Heart right ventricle (tissue), 16 donors: ENCODE measurements at places on chromosomes 1 and 21. TPM values are rescaled to one million over a fixed set of nuclear protein-coding genes. Genes with fewer than 3 reads are reported as not detected.

The LAMC2 gene
- 1.1 TPM for total RNA-seq

The GPR153 gene
- 3.4 TPM for total RNA-seq

DNA sequence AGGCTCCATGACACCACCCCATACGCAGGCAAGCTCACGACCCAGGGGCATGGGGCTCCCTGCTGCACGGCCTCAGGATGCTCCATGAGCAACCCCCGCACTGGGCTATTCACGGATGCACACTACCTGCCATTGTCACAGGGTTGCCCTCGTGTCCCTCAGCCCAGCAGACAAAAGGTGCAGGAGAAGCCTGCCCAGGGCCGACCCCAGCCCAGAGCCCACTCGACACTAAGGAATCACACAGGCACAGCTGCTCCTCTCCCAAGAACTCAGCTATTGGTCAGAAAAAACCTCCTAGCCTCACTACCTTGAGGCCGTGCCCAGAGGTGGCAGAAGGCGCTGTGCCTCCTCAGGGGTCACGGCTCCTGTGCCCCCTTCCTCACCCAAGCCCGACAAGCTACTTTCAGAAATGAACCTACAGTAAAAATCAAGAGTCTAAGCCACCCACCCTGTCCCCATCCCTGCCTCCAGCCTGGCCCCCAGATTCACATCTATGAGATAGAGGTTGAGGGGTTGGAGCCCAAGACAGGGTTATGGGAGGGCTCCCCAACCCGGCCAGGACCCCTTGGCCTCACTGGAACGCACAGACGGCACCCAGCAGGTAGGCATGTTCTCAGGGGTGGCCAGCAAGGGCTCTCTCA, 6.4 kb upstream of the SPATC1L start:
- peaks cover 24% of the 10 kb centered on the region for H3K4me1 ChIP-seq
- no peak for DNase-seq
- H3K36me3 ChIP-seq: no peaks in the 10 kb centered on the region
- H3K27ac ChIP-seq: no peak overlapping the region

- DNase-seq: no peak
- H3K27me3 ChIP-seq: peaks cover 43% of the 10 kb centered on the region
- no peak overlapping the region for H3K4me3 ChIP-seq
- no peaks in the 10 kb centered on the region for H3K36me3 ChIP-seq
- H3K27ac ChIP-seq: no peak overlapping the region
- peaks cover 8% of the 10 kb centered on the region for H3K4me1 ChIP-seq
These were observed 11.6 kb downstream of the CAMK2N1 start for GRCh38 chr1:20474333-20474975.

- peaks cover 16% of the 10 kb centered on the region for H3K4me1 ChIP-seq
- H3K27me3 ChIP-seq: peaks cover 9% of the 10 kb centered on the region
- peaks cover 4% of the 10 kb centered on the region for H3K36me3 ChIP-seq
- DNase-seq: no peak
These were observed 716 bp upstream of the HPDL start for GRCh38 chr1:45325851-45326506.

GRCh38 chr21:45443595-45444181, 38.7 kb downstream of the COL18A1 start:
- no peaks in the 10 kb centered on the region for H3K4me1 ChIP-seq
- no peak overlapping the region for H3K4me3 ChIP-seq
- H3K27me3 ChIP-seq: no peaks in the 10 kb centered on the region
- DNase-seq: peak; percentile 10
- H3K36me3 ChIP-seq: no peaks in the 10 kb centered on the region
- no peak overlapping the region for H3K27ac ChIP-seq

DNA sequence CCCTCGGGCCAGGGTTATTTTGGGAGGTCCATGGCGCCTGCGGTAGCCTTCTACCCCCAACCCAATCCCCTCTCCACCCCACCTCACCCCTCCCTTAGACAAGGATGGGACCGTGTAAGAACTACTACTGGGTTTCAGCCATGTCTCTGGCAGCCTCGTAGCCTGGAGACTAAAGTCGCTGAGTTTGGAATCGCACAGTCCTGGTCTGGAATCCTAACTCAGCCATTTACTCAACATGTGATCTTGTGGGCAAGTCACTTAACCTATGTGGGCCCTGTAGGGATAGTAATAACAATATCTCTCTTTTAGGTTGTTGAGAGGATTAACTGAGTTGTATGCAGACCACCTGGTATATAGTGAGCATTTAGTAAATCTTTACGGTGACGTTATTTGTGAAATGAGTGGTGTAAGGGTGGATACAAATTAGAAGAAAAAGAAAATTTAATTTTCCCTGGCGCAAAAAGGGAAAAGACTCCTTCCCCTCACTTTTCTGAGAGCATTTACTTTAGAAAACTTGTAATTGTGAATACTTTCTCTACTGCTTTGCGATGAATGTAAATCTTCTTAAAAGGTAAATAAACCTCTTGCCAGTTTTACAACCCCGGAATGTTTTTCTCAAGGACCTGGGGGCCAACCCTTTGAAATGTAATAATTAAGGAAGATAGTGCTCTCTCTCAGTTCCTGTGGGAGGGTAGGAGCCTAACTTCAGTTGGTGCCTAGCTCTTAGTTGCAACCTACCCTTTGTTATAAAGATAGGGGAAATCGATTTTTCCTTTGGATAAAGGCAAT, 615 bp upstream of the MRPS15 start:
- no peak for DNase-seq
- H3K27ac ChIP-seq: peak overlapping the region; percentile 9
- no peaks in the 10 kb centered on the region for H3K27me3 ChIP-seq
- peaks cover 11% of the 10 kb centered on the region for H3K36me3 ChIP-seq
- peaks cover 18% of the 10 kb centered on the region for H3K4me1 ChIP-seq

GRCh38 chr1:6246497-6247467, 2.8 kb downstream of the HES3 start:
- no peak overlapping the region for H3K27ac ChIP-seq
- H3K27me3 ChIP-seq: peaks cover 72% of the 10 kb centered on the region
